ENCODE measurements at places on chromosomes 2 and 18.

DNA sequence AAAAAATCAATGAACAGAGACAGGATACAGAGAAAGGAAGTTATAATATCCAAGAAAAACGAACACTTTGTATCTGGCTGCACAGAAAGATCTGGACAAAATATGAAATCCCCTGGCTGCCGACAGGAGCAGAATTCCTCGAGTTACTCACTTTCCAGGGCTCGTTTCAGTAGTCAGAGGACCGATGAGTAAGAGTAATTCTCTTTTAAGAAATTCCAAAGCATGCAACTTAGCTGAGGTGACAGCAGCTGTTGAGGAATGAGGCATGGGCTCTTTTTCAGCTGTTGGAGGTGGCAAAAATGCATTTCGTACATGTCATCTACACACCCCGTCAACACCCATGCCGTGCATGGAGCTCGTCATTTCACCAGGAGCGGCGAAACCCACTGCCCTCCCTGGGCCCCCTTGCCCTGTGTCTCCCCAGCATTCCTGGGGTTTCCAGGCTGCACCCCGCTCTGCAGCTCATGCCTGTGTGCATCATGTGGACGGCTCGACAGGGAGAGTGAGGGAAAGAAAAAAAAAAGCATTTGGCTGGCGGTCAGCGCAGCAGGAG, 210.8 kb upstream of the SMIM21 start:
- no peak for DNase-seq

DNA sequence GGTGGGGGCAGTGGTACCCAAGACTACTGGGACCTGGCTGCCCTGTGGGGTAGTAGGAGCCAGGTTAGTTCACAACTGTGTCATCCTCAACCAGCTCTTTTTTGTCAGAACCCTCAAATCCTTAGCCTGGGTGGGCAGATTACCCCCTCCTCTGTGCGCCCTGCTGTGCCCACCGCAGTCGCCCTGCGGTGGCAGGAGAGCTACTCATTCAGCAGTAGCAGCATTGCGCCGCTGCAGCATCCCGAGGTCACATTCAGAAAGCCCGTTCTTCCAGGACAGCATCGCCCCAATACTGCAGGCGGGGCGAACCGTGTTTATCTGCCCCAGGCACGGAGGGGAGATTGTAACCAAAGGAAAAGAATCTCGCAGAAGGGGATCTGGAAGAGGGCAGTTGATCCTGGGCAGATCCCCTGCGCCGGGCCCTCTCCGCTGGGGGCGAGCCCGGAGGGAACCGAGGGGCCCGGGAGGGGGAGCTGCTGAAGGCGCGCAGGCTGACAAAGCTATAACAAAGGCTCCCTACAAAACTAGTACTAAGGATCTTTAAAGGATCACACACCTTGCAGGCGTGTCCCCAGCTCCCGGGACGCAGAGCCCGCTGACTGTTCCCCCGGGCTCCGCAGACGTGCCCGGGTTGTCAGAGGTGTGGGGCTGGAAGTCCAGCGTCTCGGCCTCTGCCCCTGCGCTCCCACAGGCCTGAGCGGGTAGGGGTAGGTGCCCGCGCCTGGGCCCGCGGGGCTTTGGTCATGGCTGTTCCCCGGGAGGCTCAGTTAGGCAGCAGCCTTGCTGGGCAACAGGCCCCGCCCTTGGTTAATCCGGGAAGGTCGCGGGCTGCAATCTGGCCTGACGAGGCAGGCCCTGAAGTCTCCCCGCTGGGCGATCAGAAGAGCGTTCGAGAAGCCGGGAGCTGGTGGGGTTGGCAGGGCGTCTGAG, 13.2 kb downstream of the POU3F3 start:
- no peak for DNase-seq

DNA sequence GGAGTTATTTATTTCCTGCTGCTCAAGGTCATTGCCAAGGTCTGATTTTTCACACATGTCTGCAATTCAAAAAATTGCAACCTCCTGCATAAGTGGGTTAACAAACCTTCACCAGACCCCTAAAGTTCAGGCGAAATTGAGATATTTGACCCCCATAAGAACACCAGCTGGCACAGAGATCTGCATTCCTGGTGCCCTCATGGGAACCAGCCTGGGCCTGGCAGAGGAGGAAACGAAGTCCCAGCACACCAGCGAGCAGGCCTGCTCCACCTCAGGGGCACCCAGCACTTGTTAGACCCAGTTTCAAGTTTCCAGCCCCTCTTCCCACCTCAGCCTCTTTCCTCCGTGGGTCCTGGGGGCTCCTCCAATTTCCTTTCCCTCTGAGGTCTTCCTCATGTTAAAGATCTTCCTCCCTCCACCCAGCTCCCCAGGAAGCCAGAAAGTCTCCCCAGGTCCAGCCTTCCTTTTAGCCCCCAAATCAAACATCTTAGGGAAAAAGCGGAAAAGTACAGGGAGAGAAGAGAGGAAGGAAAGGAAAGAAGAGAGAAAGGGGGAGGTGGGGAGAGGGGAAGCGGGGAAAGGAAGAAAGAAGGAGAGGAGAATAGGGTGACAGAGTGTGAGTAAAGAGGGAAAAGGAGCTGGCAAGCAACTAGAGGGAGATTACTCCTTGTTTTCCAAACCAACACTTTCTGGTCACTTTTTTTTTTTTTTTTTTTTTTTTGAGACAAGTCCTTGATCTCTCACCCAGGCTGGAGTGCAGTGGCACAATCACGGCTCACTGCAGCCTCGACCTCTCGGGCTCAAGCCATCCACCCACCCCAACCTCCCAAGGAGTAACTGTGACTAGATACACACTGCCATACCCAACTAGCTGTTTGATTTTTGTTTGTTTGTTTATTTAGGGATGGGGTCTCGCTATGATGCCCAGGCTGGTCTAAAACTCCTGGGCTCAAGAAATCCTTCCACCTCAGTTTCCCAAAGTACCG, 3.9 kb upstream of the C2orf72 start:
- DNase-seq, result no peak

GRCh38 chr18:7889515-7889914, 322.4 kb downstream of the PTPRM start:
- DNase-seq, result no peak

- DNase-seq, result no peak
Observed at GRCh38 chr2:55418512-55419232, 984 bp downstream of the CCDC88A start.

GRCh38 chr2:203394519-203395227, 66.5 kb downstream of the ABI2 start:
- no peak for DNase-seq

- no peak for DNase-seq
Observed at GRCh38 chr2:110971811-110972210, 148.9 kb upstream of the BCL2L11 start.

DNA sequence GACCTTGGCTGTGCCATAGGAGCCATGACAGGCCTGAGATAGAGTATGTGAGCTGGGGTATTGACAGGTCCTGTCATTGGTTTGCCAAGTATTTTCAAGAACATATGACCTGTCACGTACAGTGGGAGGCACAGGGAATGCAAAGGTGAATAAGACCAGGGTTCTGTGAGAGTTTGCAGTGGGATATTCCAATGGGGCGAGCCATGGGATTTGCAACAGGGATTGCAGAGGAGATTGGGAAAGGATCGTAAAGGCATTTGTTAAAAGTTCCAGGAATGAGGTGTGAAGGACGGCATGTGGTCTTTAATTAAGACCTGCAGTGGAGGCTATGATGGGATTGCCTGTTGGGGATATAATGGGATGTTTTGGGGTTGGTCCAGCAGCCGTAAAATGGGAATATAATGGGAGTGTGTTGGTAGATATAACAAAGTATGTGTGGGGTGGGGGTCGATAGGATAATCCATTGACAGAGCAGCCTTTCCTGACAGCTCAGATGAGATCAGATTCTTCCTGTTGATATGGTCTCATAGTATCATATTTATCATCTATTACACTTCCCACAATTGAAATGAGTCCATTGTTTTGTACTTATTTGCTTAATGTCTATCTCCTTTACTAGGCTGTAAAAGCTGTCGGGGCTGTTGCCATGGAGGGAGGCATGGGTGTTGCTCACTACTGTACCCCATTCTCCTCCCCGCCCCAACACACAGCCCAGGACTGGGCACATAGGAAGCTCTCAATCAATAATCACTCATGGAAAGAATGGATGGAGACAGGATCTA, 38.1 kb downstream of the PKDCC start:
- DNase-seq, result no peak

DNA sequence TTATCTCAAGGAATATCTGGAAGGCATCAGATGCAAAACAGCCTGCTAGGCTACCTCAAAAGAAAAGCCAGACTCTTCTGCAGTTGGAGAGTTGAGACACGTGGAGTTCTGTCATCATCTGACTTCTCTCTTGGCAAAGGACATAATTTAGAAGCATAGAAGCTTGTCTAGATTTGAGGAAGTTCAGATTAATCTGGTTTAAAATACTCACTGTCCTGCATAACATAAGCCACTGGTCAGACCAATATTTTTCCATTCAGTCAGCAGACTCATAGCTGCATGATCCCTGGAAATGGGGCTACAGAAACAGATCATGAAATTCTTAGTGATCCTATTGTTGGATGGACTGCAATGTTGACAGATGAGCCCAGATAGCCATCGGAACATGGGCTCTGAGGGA, 349.0 kb downstream of the TXNL1 start:
- DNase-seq, result no peak

GRCh38 chr18:74616494-74616893, 18.8 kb downstream of the ZNF407 start:
- no peak for DNase-seq

- DNase-seq, result no peak
Observed at GRCh38 chr2:113822087-113822815, 65.8 kb upstream of the SLC35F5 start.

DNA sequence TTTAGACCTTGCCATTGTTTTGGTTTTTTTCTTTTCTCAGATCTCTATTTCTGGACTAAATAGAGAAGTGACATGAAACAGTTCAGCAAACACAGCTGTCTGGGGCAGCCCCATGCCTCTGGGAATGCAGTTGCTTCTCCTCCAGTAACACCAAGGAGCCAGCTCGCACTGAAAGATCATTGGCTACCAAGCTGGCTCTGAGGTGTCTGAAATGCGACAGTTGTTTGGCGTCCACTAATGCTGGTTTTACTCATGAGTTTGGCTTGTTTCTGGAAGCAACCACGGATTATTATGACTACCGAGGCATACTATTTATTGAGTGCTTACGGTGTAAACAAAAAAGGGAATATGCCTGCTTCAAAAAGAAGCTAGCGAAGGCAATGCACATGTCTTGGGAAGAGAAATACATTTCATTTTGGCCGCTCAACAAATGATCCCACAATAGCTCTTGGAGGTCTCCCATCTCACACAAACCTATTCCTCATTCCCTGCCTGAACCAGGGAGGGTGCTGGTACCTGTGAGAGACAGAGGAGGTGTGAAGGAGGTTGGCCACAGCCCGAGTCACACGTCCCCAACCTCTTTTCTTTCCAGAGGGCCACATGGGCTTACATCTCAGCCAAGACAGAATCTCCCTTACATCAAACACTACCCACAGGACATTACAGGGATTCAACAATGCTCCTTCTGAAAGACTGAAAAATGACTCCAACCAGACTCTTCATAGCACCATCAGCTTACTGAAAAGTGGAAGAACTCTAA, 37.5 kb upstream of the NEB start:
- peak; percentile 35 for DNase-seq

GRCh38 chr2:196274387-196274809, 103.0 kb upstream of the STK17B start:
- no peak for DNase-seq

- no peak for DNase-seq
Observed at GRCh38 chr2:120674246-120675170, 61.2 kb upstream of the GLI2 start.
